ENCODE measurements at places on chromosomes 13 and 19. TPM values are rescaled to one million over a fixed set of nuclear protein-coding genes. Genes with fewer than 3 reads are reported as not detected.

Gene ZNF568
- 7.1 TPM for total RNA-seq

Gene ERICH4
- not detected for total RNA-seq

Gene ZNF563
- 4.5 TPM for total RNA-seq

Gene SIGLEC7
- 0.47 TPM for total RNA-seq

Gene NPAS1
- not detected for total RNA-seq

Gene SLC6A16
- total RNA-seq, result 1.1 TPM

Gene SLAIN1
- total RNA-seq, result 8.0 TPM

Gene SIGLEC8
- total RNA-seq, result 0.16 TPM

Gene SBK2
- 6.5 TPM for total RNA-seq

Gene PLIN3
- 26.7 TPM for total RNA-seq

Gene ZNF253
- 9.2 TPM for total RNA-seq

Gene RBM26
- total RNA-seq, result 20.6 TPM

Gene DHDH
- not detected for total RNA-seq

Gene ICAM5
- 0.49 TPM for total RNA-seq

Gene GNG7
- total RNA-seq, result 46.6 TPM

Gene ZSCAN4
- total RNA-seq, result not detected

Gene ADAMTS10
- 11.5 TPM for total RNA-seq

Gene PROZ
- total RNA-seq, result not detected

Gene PEAK3
- total RNA-seq, result 0.77 TPM

Gene FLT1
- 40.7 TPM for total RNA-seq

Gene PSG2
- total RNA-seq, result not detected

Gene LRRC4B
- 0.47 TPM for total RNA-seq

Gene P2RY11
- total RNA-seq, result 4.1 TPM

Gene S1PR4
- 0.60 TPM for total RNA-seq

Gene FGF22
- total RNA-seq, result not detected

Gene STOML3
- total RNA-seq, result not detected

Gene TMEM150B
- 2.0 TPM for total RNA-seq

Gene WDR88
- not detected for total RNA-seq

Gene COL4A2
- 117 TPM for total RNA-seq

Gene RFPL4A
- not detected for total RNA-seq

Gene BST2
- total RNA-seq, result 42.2 TPM

Gene ZNF66
- 0.91 TPM for total RNA-seq

Gene ZNF681
- total RNA-seq, result 0.25 TPM

Gene CD79A
- not detected for total RNA-seq

Gene CEACAM8
- total RNA-seq, result not detected

Gene NMRK2
- total RNA-seq, result 458 TPM

Gene ZNF419
- 9.0 TPM for total RNA-seq

Gene DMKN
- 7.9 TPM for total RNA-seq

Gene FXYD7
- total RNA-seq, result not detected

Gene APOC4
- total RNA-seq, result not detected

Gene LILRA6
- total RNA-seq, result 1.2 TPM

Gene CCDC194
- total RNA-seq, result not detected

Gene NR1H2
- total RNA-seq, result 71.6 TPM

Gene TINCR
- not detected for total RNA-seq

Gene ZNF667
- 5.6 TPM for total RNA-seq

Gene POU2F2
- 1.2 TPM for total RNA-seq

Gene LPAR2
- 0.88 TPM for total RNA-seq

Gene LGALS4
- total RNA-seq, result 0.82 TPM

Gene MEF2B
- 0.49 TPM for total RNA-seq

Gene PDE4C
- total RNA-seq, result 2.4 TPM

Measured in left ventricle myocardium inferior (tissue), 1 donor.